ENCODE measurements at places on chromosomes 7 and 10.

DNA sequence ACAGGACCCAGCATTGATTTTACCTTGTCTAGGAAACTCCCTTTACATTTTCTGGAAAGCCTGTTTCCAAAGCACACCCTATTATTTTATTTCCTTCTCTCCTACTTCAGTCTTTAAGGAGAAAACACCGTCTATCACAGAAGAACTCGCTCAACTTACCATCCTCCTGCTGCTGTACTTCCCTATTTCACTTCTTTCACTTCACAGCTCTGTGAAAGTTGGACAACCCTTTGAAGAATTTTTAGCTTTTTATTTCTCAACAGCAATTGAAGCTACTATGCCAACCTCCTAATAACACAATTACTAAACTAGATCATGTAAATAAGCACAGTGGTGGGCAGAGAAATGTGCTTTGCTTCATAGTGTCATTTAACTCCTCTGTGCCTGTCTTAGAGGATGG is 166.5 kb downstream of the TFEC start:
- DNase-seq = no peak

DNA sequence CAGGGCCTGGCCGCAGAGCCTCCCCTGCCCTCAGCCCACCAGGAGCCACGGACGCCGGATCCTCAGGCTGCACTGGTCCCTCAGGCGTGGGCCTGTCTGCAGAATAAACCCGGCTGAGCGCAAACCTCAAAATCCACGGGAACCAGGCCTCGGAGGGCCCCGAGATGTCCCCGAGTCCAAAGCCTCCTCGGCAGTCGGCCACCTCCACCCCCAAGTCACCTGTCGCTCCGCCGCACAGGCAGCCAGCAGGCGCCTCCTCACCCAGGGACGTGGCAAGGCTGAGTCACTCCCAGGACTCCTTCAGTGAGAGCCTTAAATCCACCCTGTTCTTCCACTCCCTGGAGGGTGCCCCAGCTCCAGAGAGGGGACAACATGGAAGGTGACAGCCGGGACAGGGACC is 33.2 kb downstream of the STK32C start:
- no peak for DNase-seq

- no peak for DNase-seq
These were observed 3.5 kb downstream of the CYP26C1 start for GRCh38 chr10:93063977-93064660.

- DNase-seq = no peak
These were observed 64.1 kb downstream of the PHTF2 start for GRCh38 chr7:77862691-77863090.

GRCh38 chr10:23381298-23382040 is 36.9 kb upstream of the C10orf67 start:
- DNase-seq = no peak

DNA sequence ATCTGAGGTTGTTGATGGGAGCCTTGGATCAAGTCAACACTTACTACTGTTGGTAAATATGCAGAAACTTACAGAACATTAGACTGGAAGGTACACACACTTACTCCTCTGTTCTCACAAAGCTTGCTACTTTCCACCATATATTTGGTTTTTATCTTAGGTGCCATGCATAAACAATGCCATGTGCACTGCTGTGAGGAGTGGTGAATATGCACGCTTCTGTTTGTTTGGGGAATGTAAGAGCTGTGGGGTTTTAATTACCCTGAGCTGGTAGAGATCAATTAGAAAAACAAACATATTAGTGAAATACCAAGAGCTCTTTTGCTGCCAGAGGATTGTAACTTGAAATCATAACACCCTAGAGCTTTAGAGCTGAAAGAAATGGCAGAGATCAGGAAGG is 79.8 kb upstream of the ARID5B start:
- no peak for DNase-seq

- no peak for DNase-seq
These were observed 246.1 kb downstream of the REEP3 start for GRCh38 chr10:63767138-63767801.

- no peak for DNase-seq
These were observed 7.8 kb upstream of the HERC4 start for GRCh38 chr10:68082872-68083271.

DNA sequence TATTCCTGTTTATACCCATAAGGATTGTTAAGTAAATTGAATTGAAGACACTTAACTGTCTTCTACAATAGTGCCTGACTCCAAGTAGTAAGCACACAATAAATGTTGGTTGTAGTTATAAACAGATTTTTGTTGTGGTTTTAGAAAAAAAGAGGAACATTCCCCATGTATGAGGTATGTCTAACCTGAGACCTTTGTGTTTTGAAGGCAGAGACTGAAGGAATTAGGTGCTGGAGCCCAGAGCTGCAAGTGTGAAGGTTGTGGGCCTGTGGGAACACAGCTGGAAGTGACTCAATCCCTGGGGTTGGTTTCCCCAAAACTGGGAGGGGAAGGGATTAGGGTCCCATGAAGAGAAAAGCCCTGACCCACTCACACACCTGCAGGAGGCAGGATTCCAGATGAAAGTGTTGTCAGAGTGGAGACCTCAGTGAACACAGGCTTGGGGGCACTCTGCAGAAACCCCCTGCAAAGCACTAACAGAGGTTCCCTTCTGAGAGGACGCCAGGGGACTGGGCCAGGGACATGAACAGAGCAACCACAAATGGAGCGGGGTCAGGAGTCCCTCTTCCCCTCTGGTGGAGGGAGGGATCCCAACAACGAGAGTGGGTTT is 265.1 kb upstream of the KLF14 start:
- no peak for DNase-seq

DNA sequence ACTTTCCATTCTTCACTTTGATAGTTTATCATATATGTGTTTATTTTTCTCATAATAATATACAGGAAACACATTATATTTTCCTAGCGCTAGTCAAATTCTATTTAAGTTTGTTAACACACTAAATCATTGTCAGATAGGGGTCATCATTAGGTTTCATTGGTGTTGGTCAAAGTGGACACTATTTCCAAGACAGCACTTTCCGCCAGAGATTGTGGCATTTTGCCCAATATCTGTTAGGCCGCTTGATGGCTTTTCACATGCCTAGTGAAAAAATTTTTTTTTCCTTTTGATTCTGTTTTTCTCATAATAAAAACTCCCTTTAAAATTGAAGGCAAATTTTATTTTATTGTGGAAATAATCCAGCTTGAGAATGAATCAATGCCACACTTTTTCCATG is 495.4 kb upstream of the AKR1E2 start:
- DNase-seq = no peak

DNA sequence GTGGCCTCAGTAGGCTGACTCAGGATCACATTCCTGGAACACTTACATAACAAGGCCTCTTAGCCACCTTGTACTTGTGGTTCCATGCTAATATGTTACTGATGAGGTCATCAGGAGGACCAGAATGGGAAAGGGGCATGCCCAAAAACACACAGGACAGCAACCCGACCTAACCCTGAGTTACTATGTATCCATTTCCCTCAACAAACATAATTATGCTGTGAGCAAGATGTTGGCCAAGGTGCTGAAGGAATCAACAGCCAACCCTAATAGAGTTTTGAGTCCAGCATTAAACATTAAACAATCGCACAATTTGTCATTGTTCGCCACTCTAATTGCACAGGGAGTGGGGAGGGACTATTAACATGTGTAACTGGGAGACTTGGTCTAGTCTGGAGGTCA is 129.4 kb downstream of the PLPP4 start:
- DNase-seq = no peak

DNA sequence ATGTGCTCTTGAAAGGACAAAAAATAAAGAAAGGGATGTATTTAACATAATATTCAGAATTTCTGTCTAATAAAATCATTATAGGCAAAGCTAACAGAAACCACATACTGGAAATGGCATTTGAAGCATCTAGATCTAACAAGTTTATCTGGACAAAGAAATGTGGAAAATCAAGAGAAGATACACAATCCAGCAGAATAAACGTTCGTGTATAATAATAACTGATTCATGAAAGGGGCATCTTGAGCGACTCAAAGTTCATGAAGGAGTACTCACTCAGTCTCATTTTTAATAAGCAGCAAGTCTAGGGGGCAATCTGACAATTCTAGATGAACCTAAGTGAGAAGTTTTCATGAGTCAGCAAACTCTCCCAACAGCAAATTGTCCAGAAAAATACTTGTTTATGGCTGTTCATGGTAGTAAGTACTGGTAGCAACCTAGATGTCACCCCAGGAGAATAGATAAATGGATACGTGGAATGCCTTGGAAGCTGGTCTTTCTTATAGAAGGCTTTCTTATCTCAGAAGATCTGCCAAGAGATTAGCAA is 541.8 kb downstream of the INHBA start:
- no peak for DNase-seq

GRCh38 chr7:12926206-12926605 is 238.8 kb downstream of the ARL4A start:
- no peak for DNase-seq

- no peak for DNase-seq
These were observed 41.1 kb upstream of the INPP5A start for GRCh38 chr10:132496360-132497062.

- DNase-seq = no peak
These were observed 11.0 kb downstream of the POT1 start for GRCh38 chr7:124918662-124919061.

- no peak for DNase-seq
These were observed 4.9 kb upstream of the NKX2-3 start for GRCh38 chr10:99527526-99528493.

GRCh38 chr10:34045571-34046190 is 711.2 kb upstream of the NRP1 start:
- DNase-seq = no peak

- DNase-seq = no peak
These were observed 25.9 kb downstream of the LAMB1 start for GRCh38 chr7:107977048-107977447.

- DNase-seq = no peak
These were observed 159.8 kb downstream of the SH3PXD2A start for GRCh38 chr10:103695584-103696005.

GRCh38 chr7:138386821-138387220 is 73.2 kb upstream of the TRIM24 start:
- no peak for DNase-seq

DNA sequence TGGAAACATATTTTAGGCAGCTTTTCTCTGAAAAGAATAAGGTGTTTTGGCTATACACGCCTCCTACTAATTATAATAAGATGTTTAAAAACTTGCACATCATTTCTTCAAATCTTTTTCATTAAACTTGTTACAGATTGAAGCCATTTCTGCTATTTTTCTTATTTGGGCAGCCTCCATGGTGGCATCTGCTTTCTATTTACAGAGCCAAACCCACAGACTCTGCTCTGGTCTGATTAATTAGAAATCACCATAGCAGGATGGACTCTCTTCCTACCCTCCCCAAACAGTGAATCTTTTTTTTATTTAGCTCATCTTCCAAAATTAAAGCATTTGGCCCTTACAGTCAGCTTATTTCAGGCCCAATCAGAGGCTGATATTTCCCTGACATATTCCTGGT is 85.7 kb upstream of the AOAH start:
- no peak for DNase-seq

GRCh38 chr7:108073305-108074070 is 56.7 kb downstream of the LAMB4 start:
- no peak for DNase-seq

- DNase-seq = no peak
These were observed 40.5 kb downstream of the ADRB1 start for GRCh38 chr10:114084215-114084614.

DNA sequence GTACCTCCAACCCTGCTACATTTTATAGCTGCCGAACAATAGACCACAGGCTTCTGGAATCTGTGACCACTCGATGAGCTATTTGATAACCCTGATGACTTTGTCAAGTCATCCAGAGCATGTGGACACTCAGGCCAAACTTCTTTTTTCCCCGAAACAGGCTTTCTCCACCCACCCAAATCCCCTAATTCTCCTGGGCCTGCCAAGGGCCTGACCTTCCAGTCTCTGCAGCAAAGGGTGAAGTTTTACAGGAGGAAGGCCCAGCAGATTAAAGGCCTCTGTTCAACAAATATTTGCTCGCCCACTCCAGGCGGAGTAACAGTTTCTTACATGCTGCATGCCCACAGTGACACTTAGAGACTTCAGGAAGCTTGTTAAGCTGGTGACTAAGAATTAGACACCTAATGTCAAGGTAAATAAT is 2.0 kb downstream of the JCAD start:
- no peak for DNase-seq

DNA sequence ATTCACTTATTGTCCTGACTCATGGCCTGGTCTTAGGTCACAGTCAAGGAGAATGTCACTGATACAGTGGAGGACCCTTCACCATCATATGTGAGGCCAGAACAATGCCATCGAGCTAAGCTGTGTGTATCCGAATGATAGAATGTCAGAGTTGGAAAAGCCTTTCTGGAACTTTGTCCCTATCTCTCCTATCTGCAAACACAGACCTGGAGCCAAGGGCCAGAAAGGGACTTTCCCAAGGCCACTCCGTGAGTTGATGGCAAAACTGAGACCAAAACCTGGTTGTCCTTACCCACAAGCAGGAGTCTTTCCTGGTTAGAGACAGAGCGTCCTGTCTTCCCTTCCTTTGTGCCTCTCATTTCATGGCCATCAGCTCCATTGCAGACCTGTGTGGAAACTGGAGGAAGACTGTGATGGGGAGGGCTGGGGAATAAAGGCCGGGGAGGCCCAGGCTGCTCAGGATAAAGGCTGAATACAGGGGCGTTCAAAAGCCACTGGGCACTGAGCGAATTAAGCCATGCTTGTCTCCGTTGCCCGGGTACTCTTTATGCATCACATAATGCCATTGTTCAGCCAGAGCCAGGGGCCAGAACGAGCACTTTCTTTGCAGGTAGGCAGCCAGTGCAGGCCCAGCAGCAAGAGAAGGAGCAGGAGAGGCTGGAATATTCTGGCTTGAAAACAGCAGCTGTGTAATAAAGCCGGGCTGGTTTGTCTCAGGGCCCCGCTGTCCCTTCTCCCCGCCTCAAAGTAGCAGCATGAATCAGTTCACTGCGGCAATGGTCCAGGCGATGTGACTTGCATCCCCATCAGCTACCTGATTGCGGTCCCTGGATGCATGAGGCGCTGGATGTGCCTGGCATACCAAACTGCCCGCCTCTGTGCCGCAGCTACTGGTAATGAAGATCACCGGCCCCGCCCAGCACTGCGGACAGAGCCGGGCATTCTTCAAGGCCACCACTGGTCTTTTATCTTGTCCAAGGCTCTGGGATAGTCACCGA is 143.0 kb downstream of the RPS24 start:
- DNase-seq = no peak

- no peak for DNase-seq
These were observed 59.0 kb upstream of the HABP2 start for GRCh38 chr10:113493882-113494301.

DNA sequence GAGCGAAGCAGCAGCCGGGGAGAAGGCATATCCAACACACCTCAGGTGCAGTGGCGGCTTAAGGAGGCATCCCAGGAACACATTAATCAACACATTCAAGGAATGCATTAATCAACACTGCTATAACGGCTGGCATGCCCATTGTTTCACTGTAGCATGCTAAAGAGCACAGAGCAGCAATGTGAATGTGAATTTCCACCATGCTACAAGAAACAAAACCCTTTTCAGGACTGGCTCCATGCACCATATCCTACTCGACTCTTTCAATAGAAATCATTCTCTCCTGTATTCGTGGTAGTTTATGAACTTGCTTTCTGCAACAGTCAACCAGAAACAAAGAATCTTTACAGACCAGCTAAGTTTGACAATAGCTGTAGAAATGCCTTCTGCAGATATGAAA is 149.0 kb downstream of the NRCAM start:
- DNase-seq = no peak

All from CD4-positive, alpha-beta T cell treated with Interleukin-4 for 4 hours (primary cell).